SK-N-SH (cell line): ENCODE measurements at places on chromosomes 4 and X. TPM values are rescaled to one million over a fixed set of nuclear protein-coding genes. Genes with fewer than 3 reads are reported as not detected.

RASSF6 gene
- polyA plus RNA-seq: not detected in 2 replicates

DNA sequence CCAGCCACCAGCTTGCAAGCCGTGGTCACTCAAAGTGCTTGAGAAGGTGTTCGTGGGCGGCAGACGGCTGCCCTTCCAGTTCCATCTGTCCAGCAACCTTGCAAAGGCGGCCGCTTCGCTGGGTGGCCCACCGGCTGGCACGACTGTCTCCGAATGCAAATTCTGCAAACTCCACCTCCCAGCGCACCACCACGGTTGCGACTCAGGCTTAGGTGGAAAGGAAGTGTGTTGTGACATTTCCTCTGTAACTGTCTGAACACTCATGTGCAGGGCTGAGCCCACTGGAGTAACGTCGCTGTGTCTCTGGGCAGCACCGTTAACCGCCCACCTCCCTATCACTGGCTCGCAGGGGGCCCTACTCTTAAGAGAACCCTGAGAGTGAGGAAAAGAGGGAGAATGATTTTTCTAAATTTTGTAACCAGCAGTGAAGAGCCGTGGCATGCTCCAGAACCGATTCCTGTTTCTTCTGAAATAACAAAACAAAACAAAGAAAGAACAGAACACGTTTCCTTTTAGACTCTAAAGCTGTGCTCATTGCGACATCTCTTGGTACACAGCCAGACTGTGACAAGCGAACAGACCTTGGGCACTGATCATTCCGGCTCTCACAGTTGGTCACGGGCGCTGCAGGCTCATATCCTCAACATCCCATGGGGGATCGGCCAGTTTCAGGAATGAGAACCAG, at the start of gene P2RY8:
P2RY8 (minus strand) TSS at position 155 of the 685 bp plus-strand sequence. CDS start 70,627 bp downstream, outside the sequence.
- no peak within 1 kb of the TSS for H3K27ac ChIP-seq
- no peaks in the 10 kb centered on the region; the same call in 1 of the 2 replicates for H3K27me3 ChIP-seq

DNA sequence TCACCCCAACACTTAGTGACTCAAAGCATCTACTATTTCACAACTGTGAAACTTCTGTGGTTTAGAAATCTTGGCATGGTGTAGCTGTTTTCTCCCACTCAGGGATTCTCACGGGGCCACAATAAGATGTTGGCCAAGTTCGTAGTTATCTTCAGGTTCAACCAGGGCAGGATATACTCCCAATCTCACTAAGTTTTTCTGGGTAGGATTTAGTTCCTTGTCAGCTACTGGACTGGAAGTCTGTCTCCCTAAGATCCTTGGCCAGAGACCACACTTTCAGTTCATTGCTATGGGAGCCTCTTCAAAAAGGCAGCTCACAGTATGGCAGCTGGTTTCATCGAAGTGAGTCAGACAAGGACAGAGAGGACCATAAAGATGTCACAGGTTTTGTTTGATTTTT, 111.7 kb upstream of the PDHA2 start:
- no peaks in the 10 kb centered on the region for H3K4me1 ChIP-seq
- H3K27ac ChIP-seq: no peak overlapping the region
- H3K27me3 ChIP-seq: no peaks in the 10 kb centered on the region
- no peak for DNase-seq
- no peak overlapping the region for H3K4me3 ChIP-seq

DNA sequence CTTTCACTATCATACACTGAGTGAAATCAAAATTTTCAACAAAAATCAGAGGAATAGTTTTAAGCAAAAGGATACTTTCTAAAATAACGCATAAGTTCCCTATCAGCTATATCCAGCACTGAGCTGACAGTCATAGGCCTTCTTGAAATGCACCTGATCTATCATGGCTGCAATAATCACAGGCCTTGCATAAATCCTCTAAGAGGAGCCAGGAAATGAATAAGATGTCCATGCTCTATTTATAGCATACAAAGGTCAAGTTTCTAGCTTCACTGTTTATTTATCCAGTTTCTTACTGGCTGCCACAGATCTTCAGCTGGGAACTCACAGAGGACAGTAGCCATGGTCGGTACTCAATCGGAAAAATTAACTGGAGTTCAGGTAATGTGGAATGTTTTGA, 235.9 kb upstream of the DMD start:
- H3K36me3 ChIP-seq: no peaks in the 10 kb centered on the region
- H3K4me3 ChIP-seq: no peak overlapping the region
- no peak for DNase-seq
- no peaks in the 10 kb centered on the region for H3K27me3 ChIP-seq
- H3K4me1 ChIP-seq: no peaks in the 10 kb centered on the region

H2BW2 gene
- polyA plus RNA-seq: not detected in 2 replicates

ZIC3 gene
- polyA plus RNA-seq: not detected in 2 replicates

NONO gene
- 210 and 288 TPM in 2 replicates for polyA plus RNA-seq

NEUROG2 gene
- not detected in 2 replicates for polyA plus RNA-seq

DNA sequence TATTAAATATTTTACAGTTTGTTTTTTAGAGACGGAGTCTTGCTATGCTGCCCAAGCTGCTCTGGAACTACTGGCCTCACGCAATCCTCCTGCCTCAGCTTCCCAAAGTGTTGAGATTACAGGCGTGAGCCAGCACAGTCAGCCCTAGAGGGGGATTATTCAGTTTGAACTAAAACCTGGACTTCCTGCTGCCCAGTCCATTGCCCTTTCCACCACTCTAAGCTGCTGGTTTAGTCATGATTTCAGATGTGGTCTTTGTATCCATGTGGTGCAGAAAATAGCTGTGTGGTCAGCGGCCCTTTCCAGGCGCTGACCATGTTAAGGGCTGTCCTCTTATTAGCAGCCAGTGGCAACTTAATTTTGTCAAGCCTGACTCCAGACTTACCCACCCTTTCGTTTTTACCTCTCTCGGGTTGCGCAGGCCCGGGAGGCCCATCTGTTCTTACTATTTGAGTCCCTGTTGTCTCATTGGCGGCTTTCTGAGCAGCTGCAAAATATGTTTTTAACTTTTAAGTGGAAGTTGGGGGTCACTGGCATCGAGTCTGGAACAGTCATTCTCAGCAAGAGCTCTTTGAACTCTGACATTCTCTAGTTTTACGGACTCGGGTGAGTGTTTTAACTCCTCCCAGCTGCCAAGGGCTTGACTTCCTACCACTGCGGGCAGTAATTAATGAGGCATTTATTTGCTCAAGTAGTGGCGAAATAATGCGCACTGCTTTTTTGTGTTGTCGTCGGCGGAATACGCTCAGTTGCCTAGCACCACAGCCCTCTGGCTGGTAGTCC, 773 bp upstream of the VMA21 start:
- H3K36me3 ChIP-seq: no peaks in the 10 kb centered on the region
- H3K27ac ChIP-seq: peak overlapping the region; percentile 77
- peak; percentile 15 for DNase-seq
- peaks cover 3% of the 10 kb centered on the region; the same call in 1 of the 2 replicates for H3K4me1 ChIP-seq
- peak overlapping the region; percentile 67; the same call in 1 of the 2 replicates for H3K4me3 ChIP-seq

RAI2 gene
- 0.03 and 0.07 TPM in 2 replicates for polyA plus RNA-seq

POU4F2 gene
- not detected in 2 replicates for polyA plus RNA-seq

DNA sequence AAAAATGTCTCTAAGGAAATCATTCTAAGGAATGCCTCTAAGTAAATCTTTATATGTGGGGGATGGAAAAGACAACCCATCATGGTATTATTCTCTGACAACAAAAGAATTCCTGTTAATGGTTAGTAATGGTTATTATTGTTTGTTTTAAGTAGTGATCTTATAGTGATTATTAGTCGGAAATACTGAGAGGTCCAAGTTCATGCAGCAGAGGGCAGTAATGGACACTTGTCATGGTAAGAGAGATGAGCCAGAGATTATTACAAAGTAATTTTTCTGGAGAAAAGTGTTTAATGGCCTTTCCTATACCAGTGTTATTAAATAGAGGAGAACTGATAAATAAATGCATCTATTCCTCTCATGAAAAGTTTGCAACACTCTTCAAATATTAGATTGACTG, 8.1 kb upstream of the DKK2 start:
- peaks cover 4% of the 10 kb centered on the region for H3K36me3 ChIP-seq
- no peak overlapping the region for H3K27ac ChIP-seq
- H3K4me1 ChIP-seq: no peaks in the 10 kb centered on the region
- no peak for DNase-seq
- no peaks in the 10 kb centered on the region for H3K27me3 ChIP-seq

ENAM gene
- 0.11 and 0.20 TPM in 2 replicates for polyA plus RNA-seq

GRCh38 chr4:3477750-3478430, 14.8 kb downstream of the DOK7 start:
- peaks cover 3% of the 10 kb centered on the region; the same call in 1 of the 2 replicates for H3K4me1 ChIP-seq
- no peak overlapping the region for H3K4me3 ChIP-seq
- no peak for DNase-seq
- no peaks in the 10 kb centered on the region for H3K36me3 ChIP-seq
- H3K27ac ChIP-seq: no peak overlapping the region

HPF1 gene
- polyA plus RNA-seq: 23.0 and 23.5 TPM in 2 replicates

GAGE12J gene
- polyA plus RNA-seq: not detected in 2 replicates

PPP1R2C gene
- polyA plus RNA-seq: not detected in 2 replicates

CENPE gene
- polyA plus RNA-seq: 1.3 and 1.7 TPM in 2 replicates

GLRB gene
- polyA plus RNA-seq: 7.6 and 11.5 TPM in 2 replicates

- no peaks in the 10 kb centered on the region for H3K4me1 ChIP-seq
- DNase-seq: no peak
- H3K4me3 ChIP-seq: no peak overlapping the region
- no peaks in the 10 kb centered on the region for H3K27me3 ChIP-seq
- H3K27ac ChIP-seq: no peak overlapping the region
These were observed 40.8 kb downstream of the VSIG4 start for GRCh38 chrX:65999029-65999562.

LDOC1 gene
- polyA plus RNA-seq: 15.3 and 33.3 TPM in 2 replicates

- no peaks in the 10 kb centered on the region for H3K36me3 ChIP-seq
- no peaks in the 10 kb centered on the region for H3K27me3 ChIP-seq
- H3K4me3 ChIP-seq: no peak overlapping the region
- no peak overlapping the region; the same call in 1 of the 2 replicates for H3K27ac ChIP-seq
- no peaks in the 10 kb centered on the region for H3K4me1 ChIP-seq
These were observed 137.5 kb downstream of the RASL11B start for GRCh38 chr4:52999626-53000025.

GRCh38 chr4:82031376-82031927, 342.3 kb downstream of the HNRNPD start:
- no peak overlapping the region for H3K27ac ChIP-seq
- no peak overlapping the region for H3K4me3 ChIP-seq
- no peaks in the 10 kb centered on the region for H3K4me1 ChIP-seq
- H3K27me3 ChIP-seq: no peaks in the 10 kb centered on the region

DNA sequence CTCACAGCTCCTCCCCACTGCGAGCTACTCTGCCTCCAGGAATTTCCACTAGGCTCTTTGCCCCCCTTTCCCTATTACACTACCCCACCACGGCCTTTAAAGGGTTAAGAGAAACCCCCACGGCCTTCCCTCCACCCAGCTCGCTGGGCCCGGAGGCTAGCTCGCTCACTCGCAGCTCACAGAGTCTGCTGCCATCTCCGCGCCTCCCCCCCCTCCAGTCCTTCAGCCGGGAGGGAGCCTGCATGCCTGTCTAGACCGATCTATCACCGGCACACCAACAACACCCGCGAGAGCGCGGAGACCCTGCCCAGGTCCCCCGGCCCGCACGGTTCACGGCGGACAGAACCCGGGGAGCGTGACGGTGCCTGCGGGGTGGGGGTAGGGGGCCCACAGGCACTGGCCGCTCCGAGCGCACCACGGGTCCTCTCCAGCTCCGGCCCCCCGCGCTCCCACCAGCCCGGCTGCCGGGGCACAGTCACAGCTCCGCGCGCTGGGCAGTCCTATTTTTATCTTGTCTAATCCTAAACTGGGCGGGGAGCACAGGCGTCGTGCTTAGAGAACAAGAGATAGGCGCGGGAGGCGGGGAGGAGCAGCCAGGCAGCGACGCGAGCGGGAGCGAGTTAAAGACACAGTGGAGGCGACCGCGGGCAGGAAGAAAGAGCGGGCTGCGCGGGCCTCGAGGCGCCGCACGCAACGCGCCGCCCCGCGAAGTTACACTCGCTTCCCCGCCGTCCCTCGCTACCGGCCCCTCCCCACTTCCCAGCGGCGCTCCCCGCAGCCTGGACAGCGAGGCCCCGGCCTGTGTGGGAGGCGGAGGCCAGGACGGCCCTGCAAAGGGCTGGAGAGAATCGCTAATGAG, 3.5 kb downstream of the BCOR start:
- no peaks in the 10 kb centered on the region for H3K36me3 ChIP-seq
- H3K27ac ChIP-seq: peak overlapping the region; percentile 63; the same call in 1 of the 2 replicates
- peaks cover 7% of the 10 kb centered on the region; the same call in 1 of the 2 replicates for H3K27me3 ChIP-seq

DNA sequence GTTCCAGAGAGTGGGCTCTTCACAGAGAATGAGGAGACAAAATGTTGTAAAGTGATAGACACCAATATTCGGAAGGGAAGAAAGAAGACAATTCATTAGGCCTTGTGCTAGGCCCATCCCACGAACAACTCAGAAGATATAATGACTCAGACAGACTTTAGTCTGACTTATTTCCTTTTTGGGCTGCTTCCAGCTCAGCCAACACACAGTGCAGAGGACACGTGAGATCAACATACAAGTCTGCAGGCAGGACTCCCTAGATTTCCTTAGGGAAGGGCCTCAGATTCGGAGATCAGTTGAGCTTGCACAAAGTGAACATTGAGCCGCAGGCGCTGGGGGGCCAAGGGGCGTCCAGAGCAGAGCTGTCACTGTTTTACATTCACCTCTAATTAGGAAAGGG, 290.7 kb upstream of the TENM3 start:
- no peak overlapping the region for H3K4me3 ChIP-seq
- H3K27ac ChIP-seq: peak overlapping the region; percentile 89
- no peak for DNase-seq
- peaks cover 5% of the 10 kb centered on the region for H3K4me1 ChIP-seq
- H3K36me3 ChIP-seq: no peaks in the 10 kb centered on the region

DNA sequence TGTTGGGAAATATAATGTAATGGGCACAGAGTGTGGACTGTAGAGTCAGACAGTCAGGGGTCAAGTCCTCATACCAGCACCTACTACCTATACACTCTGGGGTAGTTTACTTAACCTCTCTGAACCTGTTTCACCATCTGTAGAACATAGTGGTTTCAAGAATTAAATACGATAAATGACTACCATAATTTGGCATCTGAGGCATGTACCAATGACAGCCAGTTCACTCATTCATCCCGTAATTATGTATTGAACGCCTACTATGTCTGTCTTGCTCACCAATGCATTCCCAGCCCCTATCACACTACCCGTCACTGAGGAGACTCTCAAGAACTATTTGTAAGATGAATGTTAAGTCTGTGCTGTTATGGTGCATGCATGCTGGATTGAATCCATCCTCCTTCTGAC, 2.0 kb upstream of the FGB start:
- no peaks in the 10 kb centered on the region for H3K36me3 ChIP-seq
- peaks cover 5% of the 10 kb centered on the region; the same call in 1 of the 2 replicates for H3K27me3 ChIP-seq
- no peaks in the 10 kb centered on the region for H3K4me1 ChIP-seq

ARMCX1 gene
- 9.2 and 9.7 TPM in 2 replicates for polyA plus RNA-seq

GRCh38 chr4:64721106-64721505, 311.9 kb upstream of the TECRL start:
- H3K4me3 ChIP-seq: no peak overlapping the region
- no peak overlapping the region for H3K27ac ChIP-seq
- no peaks in the 10 kb centered on the region for H3K27me3 ChIP-seq
- H3K36me3 ChIP-seq: no peaks in the 10 kb centered on the region
